ENCODE measurements at places on chromosomes 3 and 15. TPM values are rescaled to one million over a fixed set of nuclear protein-coding genes. Genes with fewer than 3 reads are reported as not detected.
A peak's percentile ranks its signal among the peaks of the same experiment; 100 is the strongest.

DNA sequence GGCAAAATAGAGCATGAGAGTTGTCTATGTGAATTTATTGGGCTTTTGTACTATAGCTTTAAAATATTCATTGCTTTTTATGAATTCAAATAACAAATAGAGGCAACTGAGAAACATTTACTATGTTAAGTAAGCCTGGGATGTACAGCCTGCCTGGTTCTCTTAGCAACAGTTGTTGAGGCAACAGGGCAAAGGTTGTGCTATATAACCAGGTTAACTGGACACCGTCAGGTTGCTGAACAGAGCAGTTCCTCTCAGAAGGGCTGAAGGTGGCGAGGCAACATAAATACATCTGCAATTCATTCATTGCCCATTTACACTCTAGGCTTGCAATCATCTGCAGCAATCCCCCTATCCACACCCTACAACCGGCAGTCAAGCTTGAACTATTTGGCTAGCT, 78.2 kb downstream of the GTF2E1 start:
- no peak for DNase-seq
- no peak overlapping the region for H3K4me3 ChIP-seq
- H3K27ac ChIP-seq: no peak overlapping the region
- H3K4me1 ChIP-seq: no peaks in the 10 kb centered on the region
- H3K27me3 ChIP-seq: no peaks in the 10 kb centered on the region

DNA sequence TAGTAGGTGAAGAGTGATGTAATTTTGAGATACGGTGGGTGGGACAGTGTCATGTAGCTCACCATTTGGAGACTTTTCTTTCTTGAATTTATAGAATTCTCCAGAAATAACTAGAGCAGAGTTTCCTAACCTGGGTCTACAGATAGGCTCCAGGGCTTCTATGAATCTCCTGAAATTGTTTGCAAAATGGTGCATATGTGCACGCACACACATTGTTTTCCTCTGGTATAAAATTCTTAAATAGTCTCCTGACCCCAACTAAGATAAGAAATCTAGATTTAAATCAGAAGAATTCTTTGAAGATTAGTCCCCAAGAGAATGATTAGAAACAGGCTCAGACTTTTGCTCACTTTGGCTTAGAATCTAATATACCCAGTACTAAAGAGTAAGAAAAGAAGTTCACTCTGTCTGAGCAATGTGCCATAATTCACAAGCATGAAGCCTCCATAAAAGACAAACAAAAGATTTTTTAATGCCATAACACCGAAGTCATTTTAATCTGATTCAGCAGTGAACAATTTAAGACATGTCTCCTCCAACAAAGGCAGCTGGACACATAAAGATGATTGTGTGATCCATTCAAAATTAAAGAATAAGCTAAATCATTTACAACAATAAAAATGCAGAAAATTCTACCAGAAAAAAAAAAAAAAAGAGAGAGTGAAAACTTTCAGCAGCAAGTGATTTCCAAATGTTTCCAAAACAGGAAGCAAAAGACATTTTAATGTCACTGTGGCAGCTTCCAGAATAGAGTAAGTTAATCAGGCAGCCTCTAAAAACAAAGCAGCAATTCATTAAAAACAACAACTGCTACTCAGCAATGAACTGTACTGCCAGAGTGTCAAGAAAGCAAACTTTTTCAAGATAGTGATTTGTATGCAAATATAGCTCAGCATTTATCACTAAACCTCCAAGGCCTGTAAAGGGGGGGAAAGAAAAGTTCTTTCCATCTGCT, 975.5 kb upstream of the CFAP20DC start:
- no peak overlapping the region for H3K4me3 ChIP-seq
- DNase-seq: no peak
- no peaks in the 10 kb centered on the region for H3K36me3 ChIP-seq
- no peaks in the 10 kb centered on the region for H3K4me1 ChIP-seq
- H3K27ac ChIP-seq: no peak overlapping the region

Gene POPDC2
- total RNA-seq: 4.9 TPM

GRCh38 chr15:58546066-58546591, 114.3 kb downstream of the LIPC start:
- DNase-seq: no peak
- H3K4me3 ChIP-seq: no peak overlapping the region
- no peak overlapping the region for H3K27ac ChIP-seq
- no peaks in the 10 kb centered on the region for H3K4me1 ChIP-seq
- H3K36me3 ChIP-seq: no peaks in the 10 kb centered on the region

GRCh38 chr15:52651868-52652267, 27.3 kb downstream of the ATOSA start:
- DNase-seq: peak; percentile 72
- H3K4me3 ChIP-seq: peak overlapping the region; percentile 13
- H3K36me3 ChIP-seq: no peaks in the 10 kb centered on the region

- no peaks in the 10 kb centered on the region for H3K36me3 ChIP-seq
- H3K27me3 ChIP-seq: no peaks in the 10 kb centered on the region
- H3K4me3 ChIP-seq: no peak overlapping the region
- H3K27ac ChIP-seq: no peak overlapping the region
These were observed 3.6 kb upstream of the MYH15 start for GRCh38 chr3:108513961-108514360.

DNA sequence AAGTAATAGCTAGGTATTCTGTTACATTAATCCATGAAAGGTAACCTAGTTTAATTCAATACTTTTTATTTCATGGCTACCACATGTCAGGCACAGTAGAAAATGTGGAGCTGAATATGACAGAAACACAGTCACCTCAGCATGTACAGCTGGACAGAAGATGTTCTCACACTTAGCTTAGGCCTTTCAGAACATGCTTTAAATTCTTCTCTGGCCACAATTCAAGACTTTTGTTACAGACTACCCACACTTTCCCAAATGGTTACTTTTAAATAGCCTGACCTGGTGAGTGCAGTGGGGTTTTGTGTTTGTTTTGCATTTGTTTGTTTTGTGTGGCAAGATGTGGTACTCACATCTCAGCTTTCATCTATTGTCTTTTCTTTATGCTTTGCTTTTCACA, 1079.5 kb downstream of the IGSF11 start:
- no peaks in the 10 kb centered on the region for H3K4me1 ChIP-seq
- H3K27ac ChIP-seq: no peak overlapping the region
- H3K27me3 ChIP-seq: no peaks in the 10 kb centered on the region
- H3K4me3 ChIP-seq: no peak overlapping the region
- DNase-seq: no peak

DNA sequence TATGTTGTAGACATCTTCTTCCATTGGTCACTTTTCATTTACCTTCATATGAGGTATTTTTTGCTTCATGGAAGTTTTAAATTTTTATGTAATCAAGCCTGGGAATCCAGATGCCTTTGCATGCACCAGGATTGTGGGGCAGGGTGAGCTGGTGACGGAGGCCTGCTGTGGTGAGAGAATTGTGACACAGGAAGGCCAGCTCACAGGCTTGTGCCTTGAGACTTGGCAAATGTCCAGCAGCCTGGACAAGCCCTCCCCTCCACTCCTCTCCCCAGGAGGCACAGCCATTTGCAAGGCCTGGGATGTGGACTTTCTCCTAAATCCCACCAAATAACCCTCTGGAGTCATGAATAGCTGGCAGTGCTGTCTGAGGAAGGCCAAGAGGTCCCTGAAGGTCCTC, 67.4 kb downstream of the RHCG start:
- no peak overlapping the region for H3K27ac ChIP-seq
- H3K4me1 ChIP-seq: no peaks in the 10 kb centered on the region
- H3K27me3 ChIP-seq: no peaks in the 10 kb centered on the region
- no peak overlapping the region for H3K4me3 ChIP-seq

Gene PROS1
- 34.8 TPM for total RNA-seq

GRCh38 chr3:100245136-100245535, 15.7 kb upstream of the TBC1D23 start:
- no peaks in the 10 kb centered on the region for H3K4me1 ChIP-seq
- H3K4me3 ChIP-seq: no peak overlapping the region
- DNase-seq: no peak
- no peaks in the 10 kb centered on the region for H3K36me3 ChIP-seq

- no peaks in the 10 kb centered on the region for H3K36me3 ChIP-seq
- DNase-seq: no peak
- no peak overlapping the region for H3K27ac ChIP-seq
- no peaks in the 10 kb centered on the region for H3K4me1 ChIP-seq
- no peak overlapping the region for H3K4me3 ChIP-seq
These were observed 37.3 kb upstream of the OSBPL11 start for GRCh38 chr3:125632597-125632996.

DNA sequence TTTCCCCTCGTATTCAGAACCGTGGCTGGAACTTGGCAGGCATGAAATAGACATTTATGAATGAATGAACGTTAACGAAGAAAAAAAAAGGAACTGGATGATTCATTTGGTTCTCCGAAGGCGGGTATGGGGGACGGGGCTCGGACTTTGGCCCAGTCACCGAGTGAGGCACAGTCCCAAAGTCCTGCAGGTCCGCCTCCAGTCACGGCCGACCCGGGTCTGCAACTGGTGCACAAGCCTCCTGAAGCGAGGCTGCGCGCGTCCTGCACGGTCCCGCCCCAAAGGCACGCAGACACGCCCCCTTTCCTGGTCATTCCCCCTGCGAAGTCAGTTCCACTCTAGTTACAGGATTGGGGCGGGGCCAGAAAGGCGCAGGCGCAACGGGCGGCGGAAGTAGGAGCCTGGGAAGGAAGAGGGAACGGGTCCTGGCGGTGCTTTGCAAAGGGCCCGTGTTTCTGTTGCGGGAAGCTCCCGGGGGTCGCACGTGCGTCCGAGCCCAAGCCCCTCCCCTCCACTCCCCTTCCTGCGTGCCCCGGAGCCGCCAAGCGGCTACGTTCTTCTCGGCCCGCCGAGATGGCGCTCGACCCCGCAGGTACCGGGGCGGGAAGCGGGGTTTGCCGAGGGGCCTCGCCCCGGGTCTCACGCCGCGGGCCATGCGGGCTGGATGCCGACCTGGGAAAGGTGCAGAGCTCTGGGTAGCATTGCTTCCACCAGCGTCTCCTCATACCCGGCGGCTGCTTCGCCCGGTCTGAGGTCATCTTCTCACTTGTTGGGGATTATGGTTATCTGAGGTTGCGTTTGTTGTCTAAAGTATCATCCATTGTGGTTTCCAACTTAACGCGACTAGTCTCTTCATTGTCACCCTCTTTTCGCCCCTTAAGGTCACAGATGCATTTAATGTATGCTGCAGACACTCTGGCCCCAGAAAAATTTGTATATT, at the start of gene CMC1:
Gene CMC1 (plus strand): TSS at position 399 of the 940 bp plus-strand sequence. CDS start 175 bp downstream, at position 574.
- H3K27me3 ChIP-seq: no peaks in the 10 kb centered on the region
- no peaks in the 10 kb centered on the region for H3K36me3 ChIP-seq
- H3K27ac ChIP-seq: peak within 1 kb of the TSS; percentile 83
- H3K4me1 ChIP-seq: no peaks in the 10 kb centered on the region

DNA sequence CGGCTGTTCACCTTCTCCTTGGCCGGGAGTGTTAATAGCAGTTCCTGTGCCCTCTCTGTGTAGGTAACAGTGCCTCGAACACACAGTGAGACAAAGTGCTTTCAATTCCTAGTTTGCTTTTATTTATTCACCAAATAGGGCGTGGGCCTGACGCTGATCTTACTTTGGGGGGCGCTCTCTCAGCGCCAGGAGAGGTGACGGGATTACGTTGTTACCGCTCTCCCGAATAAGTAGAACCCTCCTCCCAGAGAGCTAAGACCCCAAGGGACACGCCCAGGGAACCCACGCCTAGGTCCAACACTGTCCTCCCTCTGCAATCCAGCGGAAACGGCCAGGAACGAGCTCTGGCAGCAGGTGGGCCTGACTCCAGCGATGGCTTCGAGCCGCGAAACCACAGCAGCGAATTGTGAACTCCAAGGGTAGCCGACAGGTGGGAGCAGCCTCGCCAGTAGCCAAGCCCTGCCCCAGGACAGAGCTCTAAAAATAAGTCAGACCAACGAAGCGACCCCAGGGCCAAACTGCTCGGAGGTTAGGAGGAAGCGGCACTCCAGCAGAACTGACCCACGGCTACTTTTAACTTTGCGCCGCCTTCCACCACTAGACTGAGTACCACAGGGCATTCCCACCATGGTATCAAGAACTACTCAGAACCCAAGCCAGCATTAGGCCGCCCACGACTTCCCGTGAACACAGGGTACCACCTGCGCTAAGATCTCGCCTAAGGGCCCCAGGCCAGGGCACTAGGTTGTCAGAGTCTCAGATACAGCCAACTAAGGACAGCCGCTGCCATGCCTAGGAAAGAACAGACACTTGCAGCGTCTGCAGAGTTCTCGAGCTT, 1.6 kb upstream of the SIN3A start:
- peaks cover 7% of the 10 kb centered on the region for H3K4me1 ChIP-seq
- H3K27ac ChIP-seq: peak overlapping the region; percentile 98
- no peaks in the 10 kb centered on the region for H3K36me3 ChIP-seq
- H3K27me3 ChIP-seq: no peaks in the 10 kb centered on the region

- no peaks in the 10 kb centered on the region for H3K27me3 ChIP-seq
- peak overlapping the region; percentile 89 for H3K27ac ChIP-seq
- peaks cover 39% of the 10 kb centered on the region for H3K4me1 ChIP-seq
- DNase-seq: peak; percentile 81
These were observed 13.3 kb downstream of the ITGA11 start for GRCh38 chr15:68418611-68419161.

Gene CX3CR1
- total RNA-seq: 7.6 TPM

DNA sequence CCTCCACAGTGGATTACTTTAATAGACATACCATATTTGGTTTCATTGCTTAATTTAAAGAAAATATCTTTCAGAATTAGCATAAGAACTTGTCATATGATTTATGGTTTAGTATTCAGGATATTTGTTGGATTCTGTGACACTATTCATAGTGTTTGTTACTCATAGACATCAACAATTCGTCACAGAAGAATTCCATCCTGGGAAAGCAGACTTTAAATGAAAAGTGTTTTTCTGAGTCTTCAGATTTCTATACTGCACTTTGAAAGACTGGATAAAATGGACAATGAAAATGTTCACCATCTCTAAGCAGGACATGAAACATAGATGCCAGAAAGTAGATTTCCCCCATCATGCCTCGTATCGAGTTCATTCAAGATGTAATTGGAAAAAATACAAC, 435.6 kb upstream of the ONECUT1 start:
- no peak overlapping the region for H3K4me3 ChIP-seq
- no peaks in the 10 kb centered on the region for H3K27me3 ChIP-seq
- H3K4me1 ChIP-seq: no peaks in the 10 kb centered on the region

DNA sequence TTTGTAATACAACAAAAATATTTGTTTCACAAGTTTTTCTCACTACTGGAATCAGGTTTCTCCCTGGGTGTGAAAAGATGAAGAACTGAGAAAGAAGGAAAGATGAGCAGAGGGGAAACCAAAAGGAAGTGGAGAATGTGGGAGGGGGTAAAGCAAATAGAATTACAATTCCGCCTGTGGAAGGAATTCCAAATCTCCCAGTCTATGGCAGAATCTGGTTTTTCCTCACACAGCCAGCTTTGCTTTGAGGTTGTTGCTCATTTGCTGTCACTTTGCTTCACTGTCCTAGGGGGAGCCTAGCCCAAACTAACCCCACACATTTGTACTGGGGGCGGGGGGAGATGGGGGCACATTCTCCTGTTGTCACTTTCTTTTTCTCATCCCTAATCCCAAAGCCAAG, 43.9 kb downstream of the RPL22L1 start:
- no peak overlapping the region for H3K4me3 ChIP-seq
- no peak for DNase-seq
- no peak overlapping the region for H3K27ac ChIP-seq
- no peaks in the 10 kb centered on the region for H3K27me3 ChIP-seq
- no peaks in the 10 kb centered on the region for H3K36me3 ChIP-seq

- DNase-seq: no peak
- H3K27ac ChIP-seq: no peak overlapping the region
- H3K4me1 ChIP-seq: no peaks in the 10 kb centered on the region
- no peaks in the 10 kb centered on the region for H3K27me3 ChIP-seq
- H3K36me3 ChIP-seq: no peaks in the 10 kb centered on the region
These were observed 841.9 kb downstream of the OTOL1 start for GRCh38 chr3:162338514-162338913.

Measured in uterus (tissue), 4 donors.